CD4-positive, alpha-beta T cell treated with Interleukin-15 for 4 hours (primary cell): ENCODE measurements at places on chromosomes 2 and 18.

DNA sequence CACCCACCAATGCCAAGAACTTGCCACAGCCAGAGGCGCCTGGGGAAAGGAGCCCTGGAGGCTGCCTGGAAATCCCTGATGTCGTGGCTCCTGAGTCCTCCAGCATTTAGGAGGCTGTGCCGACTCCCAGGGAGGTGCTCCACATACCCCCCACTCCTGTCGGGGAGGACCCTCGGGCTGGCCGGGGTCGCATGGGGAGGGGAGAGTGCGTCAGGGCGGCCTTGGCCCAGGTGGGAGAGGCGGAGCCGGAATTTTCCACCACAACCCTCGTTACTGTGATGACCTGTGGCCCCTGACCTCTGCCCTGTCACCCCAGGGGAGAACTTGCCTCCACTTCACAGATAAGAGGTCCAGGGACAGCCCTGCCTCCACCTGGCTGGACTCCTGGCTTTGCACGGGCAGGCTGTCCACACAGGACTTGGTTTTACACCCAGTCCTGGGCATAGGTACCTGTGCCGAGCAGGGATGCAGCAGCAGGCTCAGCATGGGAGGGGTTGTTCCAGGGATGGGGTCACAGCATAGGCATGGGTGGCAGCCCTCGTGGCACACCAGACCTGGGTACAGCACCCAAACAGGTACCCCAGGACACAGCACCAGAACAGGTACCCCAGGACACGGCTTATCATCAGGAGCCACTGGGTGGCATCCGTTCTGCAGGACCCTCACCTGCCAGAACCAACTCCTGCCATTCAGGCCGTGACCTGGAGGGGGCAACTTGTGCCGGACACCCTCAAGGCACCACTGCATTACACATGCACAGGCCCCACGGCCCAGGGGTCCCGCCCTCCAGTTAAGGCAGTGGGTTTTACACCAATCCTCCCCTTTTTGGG is 12.3 kb upstream of the AGXT start:
- DNase-seq: no peak

DNA sequence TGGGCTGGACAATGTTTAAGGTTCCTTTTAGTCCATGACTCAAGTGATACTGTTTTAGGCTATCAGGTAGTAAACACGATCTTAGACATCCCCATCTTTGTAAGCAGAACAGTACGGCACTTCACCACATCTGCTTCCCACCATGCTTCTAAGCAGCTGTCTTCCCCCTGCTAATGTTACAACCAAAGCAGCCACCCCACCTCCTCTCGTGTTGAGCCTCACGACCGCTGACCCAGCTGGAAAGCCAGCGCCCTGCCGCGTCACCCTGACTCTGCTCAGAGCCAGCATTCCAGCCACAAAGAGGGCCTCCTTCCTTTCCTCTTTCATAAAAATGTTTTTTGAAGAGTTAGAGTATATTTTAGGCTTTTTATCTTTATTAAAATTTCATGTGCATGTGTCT is 9.4 kb downstream of the MTERF4 start:
- no peak for DNase-seq

GRCh38 chr2:10717628-10718027 is 3.8 kb upstream of the ATP6V1C2 start:
- no peak for DNase-seq

DNA sequence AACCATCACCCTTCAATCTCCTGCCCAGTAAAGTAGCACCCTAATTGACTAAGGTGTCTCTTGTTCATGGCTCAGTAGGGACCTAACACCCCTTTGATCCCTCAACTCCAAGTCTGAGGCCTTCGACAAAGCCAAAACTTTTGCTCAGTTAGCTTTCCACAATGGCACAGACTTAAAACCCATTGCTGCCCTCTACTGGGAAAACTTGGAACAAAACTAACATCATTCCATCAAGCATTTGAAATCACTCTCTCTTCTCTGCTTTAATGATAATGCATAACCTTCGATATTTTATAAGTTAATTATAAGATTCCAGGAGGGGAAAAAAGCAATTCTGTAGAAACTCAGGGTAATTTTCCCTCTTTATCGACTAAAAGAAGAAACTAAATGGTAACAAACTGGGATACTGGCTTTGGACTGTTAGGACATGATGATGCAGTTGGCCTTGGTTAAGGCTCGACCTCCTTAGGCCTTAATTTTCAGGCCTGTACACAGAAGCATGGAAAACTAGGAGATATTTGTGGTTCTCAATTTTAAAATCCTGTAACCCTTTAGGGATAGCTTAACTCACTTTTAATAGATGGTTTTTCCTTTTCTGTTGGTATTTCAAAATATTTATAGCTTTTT is 127.8 kb downstream of the STK39 start:
- peak; percentile 54 for DNase-seq

DNA sequence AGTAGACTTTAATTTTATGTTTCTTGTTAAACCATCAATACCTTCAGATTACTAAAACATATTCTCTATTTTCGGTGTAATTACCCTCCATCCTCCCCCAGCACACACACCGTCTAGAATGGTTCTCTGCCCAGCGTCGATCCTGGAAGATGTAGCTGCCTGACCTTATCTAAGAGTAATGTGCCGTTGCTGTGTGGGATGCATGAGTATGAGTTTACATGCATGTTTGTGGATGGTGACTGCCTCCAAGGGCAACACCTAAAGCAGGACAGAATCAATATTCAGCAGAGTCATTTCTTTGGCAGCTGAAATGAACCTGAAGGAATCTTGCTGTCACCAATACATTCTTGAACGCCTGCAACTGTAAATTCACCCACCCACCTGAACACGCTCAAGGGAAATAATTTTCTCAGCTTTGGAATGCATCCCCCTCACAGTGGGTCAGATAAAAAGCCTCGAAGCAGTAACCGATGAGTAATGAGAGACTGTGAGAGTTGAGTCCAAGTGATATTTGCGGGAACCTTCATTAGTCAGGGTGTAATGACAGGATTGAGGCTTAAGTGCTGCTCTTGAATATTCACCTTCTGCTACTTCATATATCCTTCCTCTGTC is 155.8 kb upstream of the RND3 start:
- DNase-seq: no peak

DNA sequence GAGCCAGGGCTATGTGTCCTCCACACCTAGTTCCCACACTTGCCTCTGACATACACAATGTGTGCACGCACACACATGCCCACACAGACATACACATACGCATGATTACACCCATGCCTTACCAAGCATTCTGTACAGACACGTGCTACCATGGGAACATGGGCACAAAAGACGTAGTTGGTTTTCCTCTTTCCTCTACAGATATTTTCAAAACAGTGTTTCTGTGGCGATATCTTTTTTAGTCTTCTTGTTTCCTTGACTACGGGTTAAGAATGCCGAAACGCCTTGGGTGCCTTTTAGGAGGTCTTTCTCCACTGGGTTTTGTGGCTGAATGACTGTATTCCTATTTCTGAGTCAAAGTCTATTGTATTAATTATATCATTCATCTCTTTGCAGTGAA is 75.5 kb upstream of the SPTBN1 start:
- no peak for DNase-seq

DNA sequence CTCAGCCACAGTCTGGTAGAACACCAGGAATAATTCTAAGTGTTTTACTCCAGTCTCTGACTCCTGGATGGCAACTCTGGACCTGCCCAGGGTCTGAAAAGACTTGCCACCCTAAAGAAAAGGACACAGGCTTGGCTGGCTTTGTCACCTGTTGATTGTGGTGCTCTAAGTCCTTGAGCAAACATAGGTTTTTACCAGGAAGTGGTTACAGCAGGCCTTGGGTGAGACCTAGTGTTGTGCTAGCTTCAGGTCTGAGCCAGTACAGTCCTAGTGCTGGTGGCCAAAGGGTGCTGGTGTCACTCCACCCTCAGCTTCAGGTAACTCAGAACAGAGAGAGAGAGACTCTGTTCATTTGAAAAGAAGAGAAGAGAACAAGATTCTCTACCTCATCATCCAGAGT is 1239.4 kb upstream of the CRIM1 start:
- DNase-seq: no peak

DNA sequence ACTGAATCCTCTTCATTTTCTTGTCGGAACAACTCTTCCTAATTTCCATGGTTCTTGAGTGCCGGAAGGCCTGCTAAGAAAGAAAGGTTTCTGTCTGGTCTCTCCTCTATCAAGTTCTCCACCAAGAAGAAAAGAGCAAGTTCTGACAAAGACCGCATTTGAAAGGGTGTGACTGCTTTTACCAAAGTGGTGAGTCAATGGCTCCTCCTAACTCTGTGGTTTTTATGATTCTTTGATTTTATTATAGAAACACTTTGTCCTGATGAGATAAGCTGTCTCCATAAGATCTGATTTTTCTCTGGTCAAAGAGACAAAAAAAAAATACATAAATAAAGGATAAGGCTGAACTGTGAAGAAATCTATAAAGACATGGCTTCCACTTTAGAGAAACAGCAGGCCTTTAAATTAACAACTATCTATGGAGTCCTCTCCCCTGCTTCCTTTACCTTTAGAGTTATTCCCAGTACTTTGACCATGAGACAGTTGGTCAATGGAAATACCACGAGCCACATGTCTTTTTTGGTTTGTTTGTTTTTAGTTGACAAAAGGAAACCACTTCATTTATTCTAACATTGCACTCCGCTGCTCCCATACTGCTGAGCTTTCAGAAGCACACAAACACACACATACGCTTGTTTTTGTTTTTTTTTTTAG is 67.7 kb downstream of the REL start:
- DNase-seq: peak; percentile 38

- DNase-seq: no peak
These were observed 66.4 kb downstream of the MRPS9 start for GRCh38 chr2:105104208-105104731.

DNA sequence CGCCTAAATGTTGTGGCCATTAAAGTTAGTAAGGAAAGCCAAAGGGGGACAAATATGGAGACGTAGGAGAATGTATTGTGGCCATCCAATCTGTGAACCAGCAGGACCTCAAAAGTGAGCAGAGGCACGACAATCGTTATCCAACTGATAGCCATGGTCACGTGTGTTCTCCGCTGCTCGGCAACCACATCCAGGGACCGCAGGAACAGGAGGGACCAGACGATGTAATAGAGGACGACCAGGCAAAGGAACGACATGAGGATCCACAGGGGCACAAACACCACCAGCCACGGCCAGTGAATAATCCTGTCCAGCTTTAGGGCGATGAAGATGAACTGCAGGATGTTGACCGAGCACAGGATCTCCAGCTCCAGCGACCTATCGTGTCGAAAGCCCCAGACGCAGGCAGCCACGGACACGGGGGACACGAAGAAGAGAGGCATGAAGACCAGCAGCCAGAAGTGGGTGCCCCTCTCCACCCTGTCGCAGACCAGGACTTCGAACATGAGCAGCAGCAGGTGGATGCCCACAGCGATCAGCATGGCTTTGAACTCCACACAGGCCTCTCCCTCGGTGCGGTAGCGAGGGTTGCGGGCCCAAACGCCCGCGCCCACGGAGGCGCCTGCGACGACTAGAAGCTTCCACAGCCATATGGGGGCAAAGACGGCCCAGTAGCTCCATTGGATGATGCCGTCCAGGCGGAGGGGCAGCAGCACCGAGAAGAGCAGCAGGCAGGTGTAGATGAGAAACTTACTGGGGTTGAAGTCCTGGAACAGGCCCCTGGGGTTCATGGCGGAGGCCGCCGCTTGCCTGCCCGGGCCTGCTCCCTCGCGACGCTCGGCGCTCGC is 790 bp downstream of the TMEM185B start:
- DNase-seq: no peak

GRCh38 chr2:186748354-186748753 is 54.5 kb downstream of the FAM171B start:
- DNase-seq: no peak
